ENCODE measurements at places on chromosomes 3 and 15. TPM values are rescaled to one million over a fixed set of nuclear protein-coding genes. Genes with fewer than 3 reads are reported as not detected.

DNA sequence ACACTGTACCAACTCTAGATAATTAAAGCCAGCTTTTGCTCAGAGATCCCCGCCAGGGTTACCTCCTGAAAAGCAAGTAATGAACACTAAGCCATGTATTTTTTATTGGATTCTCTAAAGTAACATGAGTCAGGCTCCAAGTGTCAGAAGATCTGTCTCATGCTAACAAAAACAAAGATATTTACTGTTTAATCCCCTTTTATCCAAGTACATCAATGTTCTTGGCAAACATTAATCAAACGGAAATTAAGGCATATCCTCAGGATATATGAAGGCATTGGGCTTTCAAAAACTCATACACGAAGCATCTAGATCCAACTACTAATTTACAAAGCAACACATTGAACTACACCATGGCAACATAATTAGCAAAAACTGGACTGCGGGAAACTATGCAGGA is 37.2 kb downstream of the MYO5A start:
- peak; percentile 43 for DNase-seq

DNA sequence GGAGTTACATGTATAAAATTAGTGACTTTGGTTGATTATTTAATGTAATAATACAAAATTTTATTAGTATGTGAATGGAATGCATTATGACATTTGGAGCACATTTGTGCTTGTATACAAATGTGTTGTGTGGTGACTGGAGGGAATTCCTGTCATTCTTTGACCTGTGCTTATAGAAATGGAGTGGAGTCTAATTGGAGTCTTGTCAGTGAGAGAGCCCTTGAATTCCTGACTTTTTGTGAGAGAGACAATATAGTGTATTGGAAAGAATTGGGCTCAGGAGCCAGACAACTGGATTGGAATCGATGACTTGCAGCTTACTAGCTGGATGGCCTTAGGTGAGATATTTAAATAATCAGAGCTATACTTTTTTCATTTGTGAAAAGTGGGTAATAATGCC is 9.4 kb downstream of the TCF12 start:
- no peak for DNase-seq

- DNase-seq = no peak
These were observed 163.8 kb upstream of the CTNNB1 start for GRCh38 chr3:41035456-41036022.

DNA sequence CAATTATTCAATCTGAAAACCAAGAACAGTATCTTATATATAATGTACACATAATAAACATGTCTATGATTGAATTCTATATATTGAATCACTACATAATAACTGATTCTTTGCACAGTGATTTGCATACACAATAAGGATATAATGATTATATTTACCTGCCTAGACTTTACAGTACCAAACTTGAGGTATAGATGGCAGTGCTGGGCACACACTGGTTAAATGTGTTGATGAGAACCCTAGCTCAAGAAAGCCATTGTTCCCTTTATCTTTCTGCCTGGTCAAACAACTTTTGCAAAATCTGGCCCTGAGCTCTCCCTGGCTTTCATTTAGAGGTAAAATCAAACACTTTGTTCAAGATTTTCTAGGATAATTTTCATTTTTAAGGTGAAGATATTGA is 697.7 kb downstream of the TUSC7 start:
- peak; percentile 17 for DNase-seq

Gene CCPG1
- total RNA-seq = 27.5 TPM

Gene CCNB2
- total RNA-seq = 129 TPM

GRCh38 chr15:57506422-57506821 is 85.3 kb upstream of the MYZAP start:
- peak; percentile 11 for DNase-seq

DNA sequence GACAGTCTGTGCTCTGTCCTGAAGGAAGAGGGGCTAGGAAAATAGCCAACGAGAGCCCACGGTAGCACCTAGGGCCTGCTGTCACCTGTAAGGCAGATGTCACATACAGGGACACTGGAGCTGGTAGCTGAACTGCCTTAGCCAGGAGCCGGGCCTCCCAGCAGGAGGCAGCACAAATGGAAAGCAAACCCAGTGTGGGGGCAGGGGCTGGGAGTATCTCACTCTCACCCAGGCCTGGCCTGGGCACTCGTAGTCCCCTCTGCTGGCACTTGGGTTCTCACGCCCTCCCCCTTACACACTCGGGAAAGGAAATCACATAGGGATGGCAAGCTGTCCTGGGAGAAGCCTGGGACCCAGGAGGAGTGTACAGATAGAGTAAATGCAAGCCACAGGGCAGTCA is 173.1 kb upstream of the CHRNA7 start:
- no peak for DNase-seq

DNA sequence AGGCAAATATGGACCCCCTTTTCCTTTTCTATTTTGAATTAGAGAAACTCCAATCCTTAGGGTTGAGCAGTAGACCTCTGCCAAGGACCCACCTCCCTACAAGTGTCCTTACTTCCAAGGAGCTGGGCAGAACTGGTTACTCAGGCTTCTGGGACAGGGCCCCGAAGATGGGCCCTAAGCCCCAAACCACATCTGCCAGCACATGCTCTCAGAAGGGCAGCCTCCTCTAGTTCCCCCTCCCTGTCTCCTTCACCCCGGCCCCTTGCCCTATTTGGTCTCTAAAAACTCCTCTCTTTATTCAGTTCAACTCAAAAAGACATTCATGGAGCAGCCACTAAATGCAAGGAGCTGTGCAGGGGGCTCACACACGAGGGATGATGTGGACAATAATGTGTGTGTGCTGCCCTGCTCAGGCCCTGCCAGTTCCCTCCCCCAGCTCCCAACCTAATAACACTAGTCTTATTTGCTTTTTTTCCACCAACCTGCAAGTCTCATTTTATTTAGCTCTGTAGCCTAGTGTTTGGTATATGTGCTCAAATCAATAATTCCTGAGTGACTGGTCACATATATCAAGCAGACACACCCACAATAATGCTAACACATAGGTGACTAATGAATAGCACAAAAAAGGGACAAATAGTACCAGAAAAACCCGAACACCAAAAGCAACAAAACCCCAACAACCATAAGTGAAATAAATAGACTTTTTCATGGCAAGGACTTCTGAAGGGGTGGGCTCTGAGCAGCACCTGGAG is 12.2 kb downstream of the ZDHHC3 start:
- DNase-seq = no peak

Gene NR2F2
- total RNA-seq = 138 TPM

DNA sequence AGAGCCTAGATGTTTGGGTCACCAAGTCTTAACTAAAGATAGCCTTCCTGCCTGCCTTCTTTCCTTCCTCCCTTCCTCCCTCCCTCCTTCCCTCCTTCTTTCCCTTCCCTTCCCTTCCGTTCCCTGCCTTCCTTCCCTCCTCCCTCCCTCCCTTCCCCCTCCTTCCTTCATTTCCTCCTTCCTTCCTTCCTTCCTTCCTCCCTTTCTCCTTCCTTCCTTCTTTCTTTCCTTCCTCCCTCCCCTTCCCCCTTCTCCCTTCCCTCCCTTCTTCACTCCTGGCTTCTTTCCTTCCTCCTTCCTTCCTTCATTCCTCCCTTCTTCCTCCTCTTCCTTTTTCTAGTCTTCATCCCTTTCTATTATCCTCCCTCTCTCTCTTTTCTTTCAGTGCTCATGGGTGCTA is 2.0 kb downstream of the DNAJB8 start:
- DNase-seq = no peak

Gene UCN2
- 0.49 TPM for total RNA-seq

GRCh38 chr3:193974671-193975535 is 161.0 kb upstream of the HES1 start:
- no peak for DNase-seq

GRCh38 chr3:111667170-111667569 is 72.0 kb upstream of the ZBED2 start:
- no peak for DNase-seq

Gene AADACL2
- total RNA-seq = not detected

DNA sequence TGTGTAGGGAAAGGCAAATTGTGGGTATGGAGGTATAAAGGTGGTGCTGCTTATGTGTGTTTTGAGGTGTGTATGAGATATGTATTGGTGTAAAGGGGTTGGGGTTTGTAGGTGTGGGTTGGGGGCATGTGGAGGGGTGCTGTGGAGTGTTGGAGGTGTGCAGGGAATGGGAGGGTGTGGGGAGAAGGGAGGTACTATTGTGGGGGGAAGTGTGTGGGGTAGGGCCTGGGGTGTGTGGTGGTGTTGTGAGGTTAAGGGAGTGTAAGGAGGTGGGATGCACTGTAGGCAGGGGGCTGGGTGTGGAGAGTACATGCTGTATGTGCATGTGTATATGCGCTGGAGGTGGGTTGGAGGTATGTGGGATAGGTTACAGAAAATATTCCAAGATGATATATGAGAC is 15.7 kb downstream of the CCDC12 start:
- DNase-seq = no peak

Gene NRROS
- 0.92 TPM for total RNA-seq

DNA sequence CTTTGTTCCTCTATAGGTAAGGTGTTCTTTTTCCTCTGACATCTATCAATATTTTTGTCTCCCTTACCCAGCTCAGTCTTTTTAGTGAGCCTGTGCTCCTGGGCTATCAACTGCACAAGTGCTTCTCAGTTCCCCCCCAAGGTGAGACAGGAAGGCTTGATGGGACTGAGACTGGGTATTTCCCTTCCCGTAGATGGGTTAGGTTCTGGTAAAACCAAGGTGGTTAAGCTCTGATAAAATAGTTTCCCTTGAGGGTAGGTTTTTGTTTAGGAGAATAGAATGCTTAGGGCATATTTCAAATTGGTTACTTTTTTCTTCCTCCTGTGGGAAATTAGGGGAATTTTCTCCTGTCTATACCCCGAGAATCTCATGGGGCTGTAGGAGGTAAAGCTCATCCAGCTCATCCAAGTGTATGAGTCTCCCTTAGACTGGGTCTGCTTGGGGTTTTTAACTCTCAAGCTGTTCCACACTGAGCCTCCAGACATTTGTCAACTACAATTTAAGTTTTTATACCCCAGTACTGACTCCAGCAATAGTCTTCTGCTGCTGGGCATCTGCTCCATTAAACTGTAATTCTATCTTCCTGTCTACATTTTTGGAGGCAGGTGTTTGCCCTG is 44.9 kb downstream of the OXSR1 start:
- DNase-seq = no peak

- DNase-seq = peak; percentile 26
These were observed 23.5 kb upstream of the LRTM1 start for GRCh38 chr3:54951405-54951804.

Measured in A673 (cell line).